Activated CD4-positive, alpha-beta T cell treated with anti-CD3 and anti-CD28 coated beads, Interleukin-2, amount 50 U/mL, for 16 hours (primary cell): ENCODE measurements at places on chromosomes 12 and 14.
A peak's percentile ranks its signal among the peaks of the same experiment; 100 is the strongest.

DNA sequence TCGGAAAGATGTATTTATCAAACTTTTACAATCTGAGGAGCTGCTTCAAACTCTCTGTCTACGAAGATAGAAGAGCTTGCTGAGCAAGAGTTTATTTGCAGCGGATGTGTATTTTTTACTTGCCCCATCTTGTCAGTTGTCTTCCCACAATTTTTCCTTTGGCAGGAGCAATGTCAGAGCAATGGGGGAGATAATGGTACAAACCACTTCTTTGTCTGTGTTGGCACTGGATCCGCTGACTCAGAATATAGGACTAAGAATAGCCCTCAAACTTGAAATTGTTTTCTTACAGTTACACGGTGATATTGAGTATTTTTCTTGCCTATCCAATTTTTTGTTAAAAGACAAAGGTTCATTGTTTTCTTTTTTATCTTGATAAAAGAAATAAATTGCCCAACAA is 27.6 kb downstream of the HELB start:
- DNase-seq: no peak

GRCh38 chr12:121366063-121366459 is 13.8 kb upstream of the ANAPC5 start:
- DNase-seq: no peak

DNA sequence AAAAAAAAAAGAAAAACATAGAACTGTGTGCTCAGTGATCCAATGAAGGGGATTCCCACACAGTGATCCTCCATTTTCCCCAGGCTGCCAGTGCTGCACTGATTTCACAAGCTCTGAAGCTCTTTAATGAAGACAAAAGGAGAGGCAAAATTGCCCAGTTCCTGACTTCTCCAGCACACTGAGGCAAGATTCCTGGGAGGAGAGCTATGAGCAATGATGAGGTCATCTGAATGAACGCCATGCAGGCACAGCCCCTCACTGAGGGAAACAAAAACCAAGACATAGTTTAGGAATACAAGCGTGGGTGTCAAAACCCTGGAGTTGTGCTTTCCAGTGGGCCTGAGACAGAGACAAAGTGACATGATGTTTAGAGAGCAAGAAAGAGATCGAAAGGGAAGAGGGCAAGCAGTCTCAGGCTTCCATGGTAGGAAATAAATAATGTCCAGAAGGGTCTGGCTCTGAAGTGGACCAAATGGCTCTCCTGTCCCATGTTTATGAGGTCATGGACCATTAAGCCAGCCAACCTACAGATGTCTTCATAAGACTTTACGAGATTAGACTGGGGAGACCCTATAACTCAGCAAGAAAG is 40.9 kb upstream of the SMUG1 start:
- no peak for DNase-seq

GRCh38 chr12:44847888-44848702 is 28.0 kb downstream of the NELL2 start:
- DNase-seq: peak; percentile 71

DNA sequence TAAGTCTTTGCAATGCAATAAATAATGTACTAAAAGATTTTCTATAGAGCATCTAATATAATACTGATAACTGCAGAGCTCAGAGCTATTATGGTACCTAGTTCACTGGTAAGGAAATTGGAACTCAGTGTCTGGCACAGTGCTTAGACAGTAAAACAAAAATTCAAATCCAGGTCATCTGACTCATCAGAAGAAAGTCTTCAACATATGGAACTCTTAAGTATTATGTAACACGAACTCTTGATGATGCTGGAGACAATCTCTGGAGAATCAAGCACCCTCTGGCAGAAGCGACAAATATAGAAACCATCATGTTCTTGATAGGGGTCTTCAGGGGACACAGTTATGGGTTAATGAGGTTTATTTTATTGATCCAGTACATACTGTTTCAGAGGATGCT is 37.3 kb upstream of the TRHDE start:
- DNase-seq: no peak

DNA sequence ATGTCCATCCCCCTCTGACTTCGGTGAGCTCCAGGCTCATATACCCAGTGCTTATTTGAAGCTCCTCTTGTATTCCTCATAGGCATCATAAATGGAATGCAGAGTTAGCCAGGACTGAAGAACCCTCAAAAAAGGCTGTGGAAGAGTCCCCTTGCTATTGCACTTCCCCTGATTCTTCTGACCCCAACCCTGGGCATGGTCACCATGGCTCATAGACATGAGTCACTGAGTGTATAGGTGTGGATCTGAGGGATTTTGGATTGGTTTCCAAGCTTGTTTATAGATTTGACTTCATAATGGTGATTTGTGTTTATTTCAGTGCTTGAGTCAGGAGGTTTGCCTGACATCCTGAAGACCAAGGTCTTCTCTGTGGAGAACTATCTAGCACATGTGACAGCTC is 98.4 kb upstream of the SLC38A2 start:
- no peak for DNase-seq

- no peak for DNase-seq
Measured at GRCh38 chr14:94679106-94679810, 67.1 kb downstream of the SERPINA3 start.

- DNase-seq: no peak
Measured at GRCh38 chr12:56661979-56662638, 16.3 kb upstream of the ATP5F1B start.

DNA sequence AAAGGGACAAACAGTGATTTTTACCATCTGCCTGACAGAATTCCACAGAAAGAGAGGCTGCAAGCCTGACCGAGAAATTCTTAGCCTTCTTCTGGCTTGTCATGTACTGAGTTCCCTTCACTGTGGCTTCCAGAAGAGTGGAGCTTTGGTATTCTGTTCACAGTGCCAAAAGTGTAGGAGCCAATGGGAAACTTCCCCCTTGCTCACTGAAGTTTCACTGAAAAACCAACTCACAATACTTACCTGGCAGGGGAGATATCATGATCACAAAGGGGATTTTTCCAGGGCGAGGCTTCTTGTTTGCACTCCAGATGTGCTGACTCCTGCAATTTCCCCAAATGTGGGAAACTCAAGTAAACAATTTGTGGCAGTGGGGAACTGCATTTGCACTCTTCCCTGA is 31.7 kb upstream of the MMP19 start:
- DNase-seq: no peak

GRCh38 chr14:106277503-106277902 is 751.1 kb downstream of the TMEM121 start:
- DNase-seq: peak; percentile 33

DNA sequence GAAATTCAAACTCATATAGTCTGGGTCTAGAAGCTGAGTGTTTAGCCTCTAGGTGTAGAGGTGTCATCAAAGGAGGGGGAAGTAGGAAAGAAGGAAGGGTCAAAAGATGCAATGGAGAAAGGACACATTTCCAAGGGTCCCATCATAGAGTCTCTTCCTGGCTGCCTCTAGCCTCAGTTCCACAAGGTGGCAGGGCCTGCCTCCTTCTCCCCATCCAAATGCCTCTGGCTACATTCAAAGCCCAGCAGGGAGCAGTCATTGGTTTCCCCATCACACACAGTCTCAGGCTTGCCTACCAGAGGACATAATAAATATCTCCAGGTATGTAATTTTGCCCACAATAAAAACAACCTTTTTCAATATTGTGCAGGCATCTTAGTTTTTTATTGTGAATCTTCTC is 2.1 kb upstream of the CCT2 start:
- DNase-seq: no peak

GRCh38 chr12:88309546-88309945 is 167.4 kb downstream of the TMTC3 start:
- DNase-seq: no peak

DNA sequence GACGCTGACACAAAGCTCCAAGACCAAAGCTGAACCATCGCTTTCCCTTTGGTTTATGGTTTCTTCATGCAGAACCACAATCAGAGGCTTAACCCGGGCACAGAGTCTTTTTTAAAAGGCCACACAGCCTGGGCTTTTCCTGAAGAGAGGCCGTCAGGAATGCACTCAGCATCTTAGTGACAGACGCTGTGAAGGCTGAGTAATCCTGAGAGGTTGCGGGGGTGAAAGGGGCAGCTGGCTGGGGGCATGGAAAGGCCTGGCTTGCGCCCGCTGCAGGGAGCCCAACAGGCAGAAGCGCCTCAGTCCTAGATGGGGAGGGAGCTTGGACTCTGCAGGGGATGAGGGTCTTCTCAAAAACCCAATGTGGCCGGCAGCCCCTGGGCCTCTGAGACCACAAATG is 13.6 kb downstream of the CTDSP2 start:
- no peak for DNase-seq

DNA sequence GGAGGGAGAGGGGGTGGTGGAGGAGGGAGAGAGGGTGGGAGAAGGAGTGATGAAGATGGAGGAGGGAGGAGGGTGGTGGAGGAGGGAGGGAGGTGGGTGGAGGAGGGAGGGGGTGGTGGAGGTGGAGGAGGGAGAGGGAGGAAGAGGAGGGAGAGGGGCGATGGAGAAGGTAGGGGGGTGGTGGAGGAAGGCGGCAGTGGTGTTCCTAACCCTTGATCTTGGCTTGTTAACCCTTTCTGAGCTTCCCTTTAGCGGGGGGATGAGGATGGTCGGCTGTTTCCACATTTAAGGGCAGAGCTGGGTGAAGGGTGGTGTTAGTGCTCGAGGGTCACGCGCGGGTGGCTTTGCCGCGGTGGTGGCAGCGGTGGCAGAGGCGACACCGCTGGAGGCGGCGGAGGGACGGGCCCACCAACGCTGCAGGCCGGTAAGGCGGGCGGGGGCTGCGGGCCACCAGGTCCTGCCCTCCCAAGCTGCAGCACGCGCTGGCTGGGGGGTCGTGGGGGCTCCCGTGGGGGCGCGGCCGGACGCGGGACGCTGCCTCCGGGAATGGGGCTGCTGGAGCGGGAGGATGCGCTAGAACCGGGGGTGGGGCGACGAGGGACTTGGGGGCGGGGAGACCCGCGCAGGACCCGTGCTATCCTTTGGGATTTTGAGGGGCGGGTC is 156.3 kb downstream of the PTPN11 start:
- DNase-seq: no peak

- no peak for DNase-seq
Measured at GRCh38 chr12:23140710-23141109, 515.7 kb downstream of the ETNK1 start.

GRCh38 chr12:45223868-45224267 is 8.0 kb downstream of the ANO6 start:
- DNase-seq: no peak

- no peak for DNase-seq
Measured at GRCh38 chr14:57831981-57832380, 33.9 kb downstream of the SLC35F4 start.

- DNase-seq: no peak
Measured at GRCh38 chr14:59450716-59451115, 14.5 kb downstream of the GPR135 start.

- DNase-seq: no peak
Measured at GRCh38 chr12:113140706-113141105, 5.1 kb upstream of the RASAL1 start.

DNA sequence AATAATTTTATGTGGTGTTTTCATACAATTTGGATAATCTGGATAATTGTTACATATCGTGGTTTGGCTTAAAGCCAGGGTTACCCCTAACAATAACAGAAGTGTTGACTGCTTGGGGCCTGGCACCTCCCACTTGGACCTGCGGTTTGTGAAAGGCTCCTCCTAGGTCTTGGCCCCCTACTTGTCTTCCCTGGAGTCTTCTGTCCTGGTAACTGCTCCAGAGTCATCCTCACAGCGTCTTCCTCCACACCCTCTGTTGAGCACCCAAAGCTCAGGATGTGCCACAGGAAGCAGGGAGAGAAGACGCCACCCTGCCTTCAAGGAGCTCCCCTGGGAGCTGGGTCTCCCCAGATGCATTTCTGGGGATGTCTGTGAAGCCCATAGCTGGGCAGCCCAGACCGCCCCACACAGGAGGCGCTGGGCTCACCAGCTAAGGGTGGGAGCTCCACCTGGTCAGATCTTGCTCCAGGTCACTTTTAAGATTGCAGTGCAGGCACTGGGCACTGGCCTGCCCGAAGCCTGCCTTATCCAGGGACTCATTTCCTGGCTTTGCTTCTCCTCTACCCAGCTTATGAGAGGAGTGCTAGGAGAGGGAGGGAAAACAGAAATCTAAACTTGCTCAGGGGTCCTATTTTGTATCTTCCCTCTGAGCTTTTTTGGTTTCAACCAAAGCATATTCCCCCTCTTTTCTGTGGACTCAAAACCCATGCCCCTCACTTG is 98.2 kb downstream of the ZFP36L1 start:
- no peak for DNase-seq
